ENCODE measurements at places on chromosomes 3 and 15.
A peak's percentile ranks its signal among the peaks of the same experiment; 100 is the strongest.

DNA sequence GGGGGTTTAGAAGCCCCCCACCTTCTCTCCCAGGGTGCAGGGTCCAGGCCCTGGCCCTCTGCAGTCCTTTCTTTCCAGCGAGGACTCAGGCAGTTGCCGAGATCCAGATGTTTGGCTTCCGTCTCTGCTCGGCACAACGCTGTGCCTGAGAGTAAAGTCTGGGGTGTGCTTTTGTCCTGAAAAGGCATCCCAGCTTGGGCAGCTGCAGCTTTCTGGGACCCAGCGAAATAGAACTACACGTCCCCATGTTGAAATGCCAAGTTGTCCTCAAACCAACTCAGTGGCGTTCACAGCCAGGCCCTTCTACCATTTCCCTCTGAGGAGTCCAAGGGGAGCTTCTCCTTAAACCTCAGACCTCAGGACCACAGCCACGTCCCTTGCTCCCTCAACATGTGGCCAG, 23.1 kb downstream of the FGD5 start:
- peak; percentile 42 for DNase-seq

DNA sequence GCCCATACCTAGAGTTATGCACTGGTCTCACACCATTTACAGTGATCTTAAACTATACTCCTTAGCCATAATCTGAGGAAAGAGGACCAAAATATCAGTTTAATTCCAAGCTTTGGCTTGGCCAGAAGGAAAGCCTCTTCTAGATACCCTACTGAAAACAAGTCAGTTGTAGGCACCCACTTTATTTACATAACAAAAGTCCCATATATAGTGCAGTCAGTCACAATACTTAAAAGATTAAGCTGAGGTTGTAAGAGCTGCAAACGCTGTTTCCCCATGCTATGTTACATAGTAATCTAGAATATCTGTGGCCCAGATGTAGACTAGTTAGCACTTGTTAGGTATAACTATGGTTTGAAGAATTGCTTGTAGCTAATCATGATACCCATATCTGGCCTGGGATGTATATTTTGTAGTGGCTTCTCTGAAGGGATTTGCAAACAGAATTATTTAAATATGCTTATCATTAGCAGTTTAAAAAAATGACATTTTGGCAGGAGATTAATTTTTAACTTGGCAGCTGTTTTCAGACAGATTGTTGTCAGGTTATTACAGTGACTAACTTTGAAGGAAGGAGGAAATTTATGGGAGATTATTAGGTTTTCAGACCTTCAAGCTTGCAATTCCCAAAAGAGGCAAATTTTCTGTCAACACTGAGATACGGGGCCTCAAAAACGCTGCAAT, 160.4 kb upstream of the SLC2A2 start:
- DNase-seq: no peak

GRCh38 chr3:39221141-39221530, 28.7 kb upstream of the XIRP1 start:
- no peak for DNase-seq

GRCh38 chr3:124671106-124671505, 59.1 kb upstream of the UMPS start:
- no peak for DNase-seq

GRCh38 chr15:89170364-89170763, 51.0 kb downstream of the RLBP1 start:
- no peak for DNase-seq

DNA sequence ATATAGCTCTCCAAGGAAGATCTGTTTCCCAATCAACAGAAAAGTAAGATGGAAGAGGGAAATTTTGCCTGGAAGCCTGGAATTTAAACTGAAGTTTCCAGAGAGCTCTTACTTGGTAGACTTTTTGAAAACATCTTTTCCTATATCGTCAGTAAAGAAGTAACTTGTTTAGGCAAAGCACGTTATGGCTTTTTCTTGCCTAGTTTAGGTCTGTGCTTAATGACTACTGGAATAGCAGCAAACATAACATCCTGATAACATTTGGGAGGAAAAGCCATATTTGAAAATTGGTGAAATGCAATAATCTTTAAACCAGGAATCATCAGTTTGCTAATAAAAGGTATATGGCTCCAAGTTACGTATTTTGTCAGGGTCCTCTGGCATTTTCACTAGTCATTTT, 160.4 kb upstream of the CGNL1 start:
- no peak for DNase-seq

All from tibial nerve (tissue), 4 donors.